NCI-H2029 treated with DMSO at 0.1 percent for 48 hours (cell line): ENCODE measurements at places on chromosomes 1 and 21.

DNA sequence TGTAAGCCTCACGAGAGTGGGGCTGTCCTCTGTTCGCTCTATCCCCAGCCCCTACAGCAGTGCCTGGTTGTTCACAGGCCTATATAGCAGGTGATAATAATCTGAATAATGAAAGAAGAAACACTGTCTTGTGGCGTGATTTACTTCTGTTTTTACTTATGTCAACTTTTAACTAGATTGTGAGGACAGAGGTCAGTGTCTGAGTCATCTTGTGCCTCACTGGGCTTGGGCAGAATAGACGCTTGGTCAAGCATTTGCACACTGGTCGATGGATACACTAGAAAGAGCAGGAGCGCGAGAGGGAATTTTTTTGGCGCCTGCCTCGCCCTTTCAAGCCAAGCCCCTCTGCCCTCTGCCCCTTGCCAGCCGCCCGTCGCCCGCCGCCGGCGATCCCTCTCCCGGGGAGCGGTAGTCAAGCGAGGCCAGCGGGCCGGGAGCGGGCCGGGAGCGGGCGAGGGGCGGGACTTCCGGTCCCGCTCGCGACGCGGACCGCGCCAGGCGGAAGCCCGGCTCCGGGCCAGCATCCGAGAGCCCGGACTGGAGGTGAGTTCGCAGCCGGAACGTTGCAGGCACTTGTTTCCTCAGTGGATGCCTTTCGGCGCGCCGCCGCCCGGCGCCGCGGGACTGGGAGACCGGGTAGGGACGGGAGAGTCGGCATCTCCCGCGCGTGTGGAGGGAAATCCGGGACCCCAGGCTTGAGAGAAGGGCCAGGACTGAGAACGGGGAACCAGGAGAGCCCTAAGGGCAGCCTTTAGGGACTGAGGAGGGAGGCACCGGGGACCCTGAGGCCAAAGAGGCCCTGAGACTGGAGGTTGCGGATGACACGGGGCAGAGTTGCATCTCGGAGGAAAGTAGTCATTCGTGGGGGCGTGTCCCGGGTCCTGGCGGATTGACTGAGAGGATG lies at the start of gene DISP1:
DISP1 (plus strand) TSS at position 504 of the 904 bp plus-strand sequence. CDS start 127,785 bp downstream, outside the sequence.
- DNase-seq, result peak; percentile 48

DNA sequence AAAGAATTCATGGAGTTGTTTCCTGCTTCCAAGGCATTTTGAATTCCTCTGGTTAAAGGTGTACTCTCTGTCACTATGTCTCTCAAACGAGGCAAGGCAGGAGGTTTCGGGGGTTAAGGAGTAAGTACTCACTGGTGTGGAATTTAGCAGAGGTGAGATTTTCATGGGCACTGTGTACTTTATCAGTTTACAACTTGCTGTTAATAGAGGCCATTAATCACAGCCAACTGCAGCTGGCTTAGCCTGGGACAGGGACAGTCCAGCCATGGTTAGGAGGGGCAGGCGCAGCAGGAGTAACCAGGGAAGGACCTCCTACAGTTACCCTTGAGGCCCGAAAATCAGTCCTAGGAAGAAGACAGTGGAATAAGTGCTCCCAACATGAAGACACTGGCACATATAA lies 18.1 kb upstream of the TMEM9 start:
- DNase-seq, result no peak

DNA sequence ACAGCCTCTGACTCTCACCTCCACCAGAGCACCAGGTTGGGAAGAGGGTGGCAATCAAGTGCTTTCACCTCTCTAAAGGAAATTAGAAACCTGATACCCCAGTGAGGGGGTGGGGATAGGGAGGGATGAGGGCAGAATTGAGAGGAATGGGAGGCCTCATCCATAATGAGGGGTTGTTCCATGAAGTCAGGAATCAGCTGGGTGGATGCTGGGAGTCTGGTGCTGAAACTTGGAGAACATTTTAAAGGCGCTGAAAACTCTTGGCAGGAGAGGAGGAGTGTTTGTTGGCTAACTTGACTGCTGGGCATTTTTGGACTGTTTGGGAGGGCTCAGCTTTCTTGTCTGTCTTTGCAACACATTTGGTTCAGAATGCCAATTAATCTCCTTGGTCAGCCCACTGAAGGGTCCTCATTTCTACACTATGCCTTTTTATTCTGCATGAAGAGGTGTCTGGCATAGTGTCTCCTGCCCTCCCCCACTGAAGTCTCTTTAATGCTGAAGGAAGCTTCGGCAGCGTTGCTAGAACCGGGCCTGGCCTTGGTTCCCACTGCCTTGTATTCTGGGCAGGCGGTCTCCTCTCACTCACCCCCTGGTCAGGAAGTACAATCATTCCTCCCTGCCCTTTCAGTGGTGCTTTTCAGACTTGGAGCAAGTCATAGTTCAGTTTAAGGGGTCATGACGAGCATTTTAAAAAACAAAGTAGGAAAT lies 2.2 kb downstream of the PHGDH start:
- DNase-seq, result no peak

- DNase-seq, result no peak
These were observed 8.6 kb upstream of the FCMR start for GRCh38 chr1:206930210-206930798.

DNA sequence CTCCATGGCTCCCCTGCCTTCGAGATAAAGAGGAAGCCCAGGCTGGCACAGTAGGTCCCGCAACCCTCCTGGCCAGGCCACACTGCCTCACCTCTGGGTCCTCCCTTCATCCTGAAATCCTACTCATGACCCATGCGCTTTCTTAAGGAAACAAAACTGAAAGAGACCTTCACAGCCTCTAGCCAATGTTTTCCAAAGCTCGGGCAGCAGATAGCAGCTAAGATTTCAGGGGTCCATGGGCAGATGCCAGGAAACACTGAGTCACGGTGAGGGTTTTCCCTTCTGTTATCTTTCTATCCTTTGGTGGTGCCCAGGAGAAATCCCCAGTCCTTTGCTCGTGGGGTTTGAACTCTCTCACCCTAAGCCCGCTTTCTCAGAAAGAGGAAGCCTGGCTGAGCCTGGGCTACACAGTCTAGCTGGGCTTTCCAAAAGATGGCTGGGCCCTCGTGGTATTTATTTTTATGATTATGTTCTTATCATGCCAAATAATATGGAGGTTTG lies 26.6 kb downstream of the TTC39A start:
- DNase-seq, result no peak

- no peak for DNase-seq
These were observed 138.3 kb upstream of the DUSP10 start for GRCh38 chr1:221880182-221880581.

DNA sequence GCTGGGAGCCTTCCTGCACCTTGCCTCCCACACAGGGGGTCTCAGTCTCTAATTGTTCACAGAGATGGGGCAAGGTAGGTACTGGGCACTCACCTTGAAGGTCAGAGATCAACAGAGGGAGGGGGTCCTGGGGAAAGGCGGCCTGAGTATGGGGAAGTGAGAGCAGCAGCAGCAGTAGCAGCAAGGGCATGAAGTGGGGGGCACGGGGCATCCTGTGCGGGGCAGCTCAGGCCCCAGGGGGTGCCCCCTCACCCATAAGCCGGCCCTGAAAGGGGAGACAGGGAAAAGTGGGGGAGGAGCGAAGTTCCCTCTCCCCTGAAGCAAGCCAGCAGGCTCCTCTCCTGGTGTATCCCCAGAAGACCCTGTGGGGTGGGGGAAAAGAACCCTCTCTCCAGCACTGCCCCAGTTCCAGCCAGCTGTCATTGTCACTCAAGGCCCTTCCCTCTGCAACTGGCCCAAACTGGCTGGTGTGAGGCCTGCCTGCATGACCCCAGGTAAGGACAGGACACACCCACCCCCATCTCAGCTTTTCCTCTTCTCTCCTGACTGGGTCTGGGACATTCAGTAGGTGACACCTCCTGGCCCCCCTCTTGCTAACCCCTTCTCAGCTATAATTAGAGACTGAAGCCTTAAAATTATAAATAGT lies 3.9 kb downstream of the SEMA6C start:
- no peak for DNase-seq

DNA sequence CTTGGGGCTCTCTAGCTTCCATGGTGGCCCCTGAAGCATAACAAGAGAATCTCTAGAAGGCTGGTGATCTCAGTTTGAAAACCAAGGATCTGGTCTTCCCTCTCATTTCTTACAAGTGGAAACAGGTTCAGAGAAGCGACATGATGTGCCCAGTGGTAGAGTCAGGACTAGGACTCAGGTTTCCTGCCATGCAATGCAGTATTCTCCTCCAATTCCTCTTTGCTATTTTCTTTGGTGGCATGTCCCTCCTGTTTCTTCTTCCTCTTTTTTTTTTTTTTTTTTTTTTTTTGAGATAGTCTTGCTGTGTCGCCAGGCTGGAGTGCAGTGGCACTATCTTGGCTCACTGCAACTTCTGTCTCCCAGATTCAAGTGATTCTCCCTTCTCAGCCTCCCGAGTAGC lies 195.6 kb upstream of the C1orf105 start:
- DNase-seq, result no peak

DNA sequence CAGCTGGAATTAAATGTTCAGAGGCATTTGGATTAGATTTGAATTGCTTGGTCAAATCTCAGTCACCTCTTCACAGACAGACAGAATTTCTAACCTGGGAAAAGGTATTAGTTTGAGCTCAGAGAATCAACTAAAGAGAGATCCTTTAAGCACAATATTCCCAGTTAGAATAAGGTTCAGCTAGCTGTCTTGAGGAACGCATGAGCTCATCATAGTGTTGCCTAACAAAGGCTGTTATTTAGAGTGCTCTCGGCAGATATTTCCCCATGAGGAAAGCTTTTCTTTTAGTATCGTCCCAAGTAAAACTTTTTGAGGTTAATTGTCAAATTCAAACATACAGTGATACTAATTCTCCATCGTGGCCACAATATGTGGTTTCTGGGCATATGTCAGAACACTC lies 269.9 kb downstream of the HLX start:
- no peak for DNase-seq

GRCh38 chr1:158354255-158354654 lies 561 bp downstream of the CD1E start:
- DNase-seq, result no peak

DNA sequence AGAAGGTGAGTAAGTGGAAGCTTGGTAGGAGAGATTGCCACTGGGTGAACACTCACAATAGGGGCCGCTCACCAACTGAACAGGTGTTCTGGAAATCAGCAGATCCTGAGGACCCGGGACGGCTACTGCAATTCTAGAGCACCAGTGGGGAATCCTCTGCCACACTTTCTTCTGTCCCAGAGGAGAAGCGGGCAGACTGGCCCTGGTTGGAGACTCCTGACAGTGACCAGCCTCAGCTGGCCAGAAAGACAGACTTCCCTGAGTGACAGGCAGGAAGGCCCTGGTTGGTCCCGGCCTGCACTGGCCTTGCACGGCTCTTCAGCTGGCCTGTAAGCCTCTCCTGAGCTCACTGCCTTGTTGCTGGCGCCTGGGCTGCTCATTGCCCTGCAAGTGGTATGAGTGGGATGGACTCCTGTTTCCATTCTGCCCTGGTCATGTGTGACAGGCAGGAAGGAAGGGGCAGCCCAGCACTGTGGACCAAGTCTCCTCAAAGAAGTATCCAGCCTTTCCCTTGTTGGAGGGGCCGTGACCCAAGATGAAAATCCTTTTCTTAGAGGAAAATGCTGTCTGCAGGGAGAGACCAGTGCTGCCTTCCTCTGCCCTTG lies 34.5 kb downstream of the MAN1C1 start:
- no peak for DNase-seq

- no peak for DNase-seq
These were observed 30.2 kb downstream of the OPTC start for GRCh38 chr1:203524152-203524551.

DNA sequence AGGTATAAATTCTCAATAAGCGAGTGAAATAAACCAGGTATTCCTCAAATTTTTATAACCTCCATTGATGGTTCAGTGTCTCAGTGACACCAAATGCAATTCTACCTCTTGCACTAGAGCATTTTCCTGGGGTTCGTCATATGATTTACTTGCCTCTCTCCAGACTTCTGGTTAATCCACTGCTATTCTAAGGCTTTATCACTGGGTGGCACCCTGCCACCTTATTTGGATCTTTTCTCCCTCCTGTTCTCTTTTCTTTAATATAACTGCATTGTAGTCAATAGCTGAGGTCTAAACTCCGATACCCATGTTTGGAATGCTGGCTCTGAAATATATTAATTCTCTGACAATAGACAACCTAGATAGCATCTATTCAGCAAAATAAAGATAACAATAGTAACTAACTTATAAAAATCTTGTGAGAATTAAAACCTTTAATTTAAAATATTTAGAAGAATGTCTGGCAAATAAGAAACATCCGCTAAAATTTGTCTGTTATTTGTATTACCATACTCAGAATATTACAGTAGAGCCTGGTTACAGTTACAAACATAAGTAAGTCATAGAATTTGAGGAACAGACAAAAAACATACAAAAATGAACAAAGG lies 436.4 kb downstream of the PLA2G4A start:
- DNase-seq, result no peak
